ENCODE measurements at places on chromosomes 12 and 14.
A peak's percentile ranks its signal among the peaks of the same experiment; 100 is the strongest.

DNA sequence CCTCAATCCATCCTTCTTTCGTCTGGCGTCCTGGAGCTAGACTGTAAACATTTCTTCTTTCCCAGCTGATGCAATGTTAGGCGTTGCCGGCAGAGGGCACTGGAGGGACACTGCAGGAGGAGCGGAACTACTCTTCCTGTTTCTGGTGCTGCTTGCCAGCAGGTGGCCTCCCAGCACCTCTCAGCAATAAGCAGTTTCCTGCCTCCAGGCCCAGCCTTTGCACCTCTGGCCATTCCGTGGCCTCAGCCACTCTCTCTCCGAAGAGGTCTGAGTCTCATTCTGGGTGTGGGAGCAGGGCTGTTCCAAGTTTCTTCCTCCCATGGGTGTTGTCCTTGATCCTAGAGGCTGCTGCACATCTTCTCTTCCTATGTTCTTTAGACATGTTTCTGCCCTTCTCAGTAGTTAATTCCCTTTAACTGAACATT, 7.5 kb upstream of the ASPG start:
- DNase-seq: peak; percentile 76

GRCh38 chr12:124901003-124901402, 13.4 kb downstream of the UBC start:
- DNase-seq: no peak

DNA sequence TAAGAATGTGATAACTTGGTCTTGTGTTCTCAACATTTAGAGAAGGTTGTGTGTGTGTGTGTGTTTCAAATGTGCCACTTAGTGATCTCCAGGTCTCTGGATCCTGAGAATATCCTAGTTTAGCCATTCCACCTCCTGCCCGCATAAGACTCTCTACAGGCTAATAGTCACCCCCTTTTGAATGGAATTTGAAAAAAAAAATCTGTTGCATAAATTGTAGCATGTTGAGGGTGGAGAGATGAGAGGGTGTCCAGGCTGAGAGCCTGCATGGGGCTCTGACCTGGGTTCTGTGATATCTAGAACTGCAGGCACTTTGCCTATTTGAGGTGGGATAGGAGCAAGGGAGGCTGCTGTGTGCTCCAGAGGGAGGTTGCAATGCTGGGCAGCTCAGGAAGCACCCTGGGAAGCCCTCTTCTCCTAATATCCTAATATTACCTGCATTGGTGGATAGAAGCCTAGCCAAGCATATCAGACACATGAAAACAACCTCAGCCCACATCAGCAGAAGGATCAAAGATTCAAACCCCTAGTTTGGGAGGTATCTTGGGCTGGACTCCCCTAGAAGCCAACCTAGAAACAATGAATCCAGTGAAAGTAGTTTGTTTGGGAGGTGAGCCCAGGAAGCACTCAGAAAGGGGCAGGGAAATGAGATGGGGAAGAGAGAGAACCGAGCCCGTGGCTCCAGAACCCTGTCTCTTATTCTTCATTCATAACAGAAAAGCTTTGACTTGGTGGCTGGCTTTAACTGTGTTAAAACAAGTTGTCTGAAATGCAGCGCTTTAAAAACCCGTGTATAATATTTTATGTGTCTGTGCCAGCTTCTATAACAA, 35.6 kb upstream of the RBM19 start:
- DNase-seq: no peak

GRCh38 chr14:28608851-28609828, 157.4 kb upstream of the FOXG1 start:
- DNase-seq: no peak

DNA sequence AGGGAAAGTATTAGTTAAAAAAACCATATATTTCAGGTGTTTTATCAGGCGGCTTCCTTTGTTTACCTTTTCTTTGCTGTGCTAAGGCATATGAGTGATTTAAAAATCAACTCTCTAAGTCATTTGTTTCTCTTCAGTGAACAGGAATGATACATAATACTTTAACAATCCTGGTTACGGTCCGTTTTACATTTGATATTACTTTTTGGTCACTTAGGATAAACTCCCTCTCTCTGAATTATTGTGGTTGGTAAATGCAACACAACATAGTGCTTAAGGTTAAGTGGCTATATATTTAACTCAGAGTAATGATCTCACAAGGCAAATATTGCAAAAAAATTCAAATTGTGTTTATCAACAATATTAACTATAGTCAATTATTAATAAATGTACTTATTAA, 32.7 kb upstream of the AKAP6 start:
- no peak for DNase-seq

DNA sequence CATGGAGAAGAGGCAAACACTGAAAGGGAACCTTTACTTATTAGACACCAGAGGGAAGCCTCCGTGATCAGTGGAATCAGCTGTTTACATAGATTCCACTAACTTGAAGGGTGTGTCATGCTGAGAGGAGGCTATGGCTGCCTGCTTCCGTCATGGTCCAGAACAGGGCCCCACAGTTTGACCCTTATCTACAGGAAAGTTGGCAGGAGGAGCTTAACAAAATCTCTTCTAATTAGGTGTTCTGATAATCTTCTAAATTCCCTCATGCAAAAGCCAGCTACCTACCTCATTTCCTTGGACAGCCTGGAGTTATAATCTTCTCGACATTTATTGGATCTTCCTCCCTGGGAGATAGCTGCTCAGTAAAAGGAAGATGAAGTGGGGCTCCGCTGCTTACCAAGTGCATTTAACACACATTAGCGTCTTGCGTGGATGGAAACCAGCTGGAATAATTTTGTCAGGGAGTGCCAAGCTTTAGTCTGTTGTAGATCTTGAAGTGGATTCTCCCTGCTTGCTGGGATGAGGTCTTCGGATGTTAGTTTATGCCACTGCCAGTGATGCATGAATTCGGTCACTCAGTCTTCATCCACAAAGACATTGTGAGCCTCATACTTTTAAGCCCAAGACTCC, 171.0 kb downstream of the PAH start:
- DNase-seq: no peak

DNA sequence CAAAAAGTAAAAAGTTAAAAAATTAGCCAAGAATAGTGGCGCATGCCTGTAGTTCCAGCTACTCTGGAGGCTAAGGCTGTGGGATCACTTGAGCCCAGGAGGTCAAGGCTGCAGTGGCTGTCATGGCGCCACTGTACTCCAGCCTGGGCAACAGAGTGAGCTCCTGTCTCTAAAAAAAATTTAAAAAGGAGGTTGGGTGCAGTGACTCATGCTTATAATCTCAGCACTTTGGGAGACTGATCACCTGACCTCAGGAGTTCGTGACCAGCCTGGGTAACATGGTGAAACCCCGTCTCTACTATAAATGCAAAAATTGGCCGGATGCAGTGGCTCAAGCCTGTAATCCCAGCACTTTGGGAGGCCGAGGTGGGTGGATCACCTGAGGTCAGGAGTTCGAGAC, 8.2 kb upstream of the YLPM1 start:
- DNase-seq: no peak
